Stimulated activated CD4-positive, alpha-beta T cell treated with anti-CD3 and anti-CD28 coated beads, Interleukin-15, amount 100 ng/mL, for 24 hours (primary cell): ENCODE measurements at places on chromosomes 11 and 22.

- no peak for DNase-seq
These were observed 1282.9 kb downstream of the TBC1D22A start for GRCh38 chr22:48045369-48045768.

- no peak for DNase-seq
These were observed 9.3 kb upstream of the PDGFB start for GRCh38 chr22:39254122-39254521.

GRCh38 chr11:111000400-111001080 is 245.0 kb upstream of the POU2AF2 start:
- DNase-seq, result no peak

DNA sequence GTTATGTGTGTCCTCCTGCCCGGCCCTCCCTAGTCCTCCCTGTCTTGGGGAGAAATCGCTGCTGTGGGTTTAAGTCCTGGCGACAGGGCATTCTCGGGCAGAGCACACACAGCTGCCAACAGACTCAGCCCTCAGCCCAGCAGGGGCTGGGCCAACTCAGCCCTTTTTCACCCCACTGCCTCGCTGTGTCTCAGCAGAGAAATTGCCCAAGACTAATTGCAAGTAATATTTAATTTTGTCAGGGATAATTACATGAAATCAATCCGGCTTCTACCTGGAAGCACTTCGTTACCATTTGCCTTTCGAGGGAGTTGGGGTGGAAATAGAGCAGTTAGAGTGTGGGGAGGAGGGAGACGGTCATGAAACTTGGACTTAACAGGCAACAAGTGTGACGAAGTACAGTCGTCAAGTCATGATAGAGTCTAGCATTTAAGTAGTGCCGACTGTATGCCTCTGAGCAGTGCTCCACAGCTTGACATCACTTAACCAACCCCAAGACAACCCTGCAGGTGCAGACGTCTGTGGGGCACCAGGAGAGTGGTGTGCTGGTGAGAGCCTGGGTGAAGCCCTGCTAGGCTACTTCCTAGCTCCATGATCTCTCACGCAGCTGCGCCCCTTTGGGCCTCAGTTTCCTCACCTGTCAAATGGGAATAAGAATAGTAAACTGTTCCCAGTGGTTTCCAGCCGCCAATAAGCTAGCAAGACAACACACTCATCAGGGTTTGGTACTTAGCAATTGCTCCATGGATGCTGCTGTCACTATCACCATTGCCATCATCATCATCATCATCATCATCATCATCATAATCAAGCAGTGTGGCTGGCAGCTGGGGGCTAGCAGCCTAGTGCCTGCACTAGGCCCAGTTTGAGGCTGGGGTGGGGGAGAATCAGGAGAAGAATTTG is 29.2 kb downstream of the MN1 start:
- no peak for DNase-seq

GRCh38 chr11:113446112-113446511 is 29.1 kb downstream of the DRD2 start:
- DNase-seq, result no peak

- DNase-seq, result no peak
These were observed 356 bp downstream of the TYMP start for GRCh38 chr22:50529416-50529896.

DNA sequence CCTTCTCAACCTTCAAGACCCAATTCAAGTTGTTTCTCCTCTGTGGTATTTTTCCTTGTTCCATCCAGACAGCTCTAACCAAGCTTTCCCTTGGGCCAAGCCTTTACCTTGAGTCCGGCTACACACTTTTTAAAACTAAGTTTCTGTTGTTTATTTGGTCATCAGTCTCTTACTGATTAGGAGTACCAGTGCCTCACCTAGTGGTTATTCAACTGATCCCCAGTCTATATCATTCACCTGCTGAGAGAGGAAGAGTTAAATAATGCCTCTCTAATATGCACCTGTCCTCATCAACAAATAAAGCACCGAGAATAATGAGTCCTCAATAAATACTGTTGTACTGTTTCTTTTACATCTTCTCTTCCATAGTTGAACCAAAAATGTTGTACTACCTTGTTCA is 160.8 kb downstream of the MSANTD4 start:
- DNase-seq, result no peak

GRCh38 chr11:17393472-17393871 is 5.0 kb upstream of the KCNJ11 start:
- no peak for DNase-seq

DNA sequence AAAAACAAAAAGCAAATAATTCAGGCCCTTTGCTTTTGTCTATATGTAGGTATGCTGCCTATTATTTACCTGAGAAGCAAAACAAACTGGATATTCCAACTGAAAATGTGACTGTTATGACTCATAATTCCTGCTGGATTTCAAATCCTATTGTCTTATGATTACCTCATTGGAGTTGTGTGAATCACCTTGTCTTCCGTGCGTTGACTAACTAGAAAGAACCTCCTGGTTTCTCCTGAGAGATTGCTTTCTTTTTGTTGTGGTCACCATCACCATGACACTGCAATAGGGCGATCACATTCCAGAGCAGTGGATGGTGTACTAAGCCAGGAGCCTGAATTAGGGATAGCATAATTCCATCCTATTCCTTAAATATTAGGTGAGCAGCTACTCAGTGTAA is 23.0 kb upstream of the EXPH5 start:
- DNase-seq, result no peak

- no peak for DNase-seq
These were observed at the start of gene PTH for GRCh38 chr11:13495929-13496328. TSS of gene PTH (minus strand) at chr11:13495997. CDS start at chr11:13492855, 3,142 bp downstream.

- DNase-seq, result no peak
These were observed 179.7 kb upstream of the MTNR1B start for GRCh38 chr11:92789761-92790160.

DNA sequence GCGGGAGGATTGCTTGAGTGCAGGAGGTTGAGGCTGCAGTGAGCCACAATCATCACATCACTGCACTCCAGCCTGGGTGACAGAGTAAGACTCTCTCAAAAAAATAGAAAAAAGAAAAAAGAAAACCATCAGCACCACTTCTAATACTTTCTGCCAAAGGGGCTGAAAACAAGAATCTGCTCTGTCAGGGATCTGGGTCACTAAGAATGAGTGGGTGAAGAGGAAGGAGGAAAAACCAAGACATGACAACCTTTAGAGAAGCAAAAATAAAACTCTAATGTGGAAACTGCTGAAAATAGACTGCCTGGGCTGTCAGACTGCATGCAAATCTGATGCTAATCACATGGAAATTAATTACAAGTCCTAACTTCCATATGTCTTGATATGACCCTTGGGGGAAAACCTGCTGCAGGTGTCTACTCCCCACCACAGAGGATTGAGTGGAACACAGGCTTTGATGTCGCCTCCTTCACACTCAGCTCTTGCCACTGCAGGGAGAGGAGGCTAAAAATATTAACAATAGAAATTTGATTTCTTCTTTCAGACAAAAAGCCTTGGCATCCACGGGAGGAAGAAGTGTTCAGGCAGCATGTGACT is 62.5 kb upstream of the CRTAM start:
- DNase-seq, result peak; percentile 24

GRCh38 chr11:127481391-127481790 is 480.8 kb upstream of the KIRREL3 start:
- DNase-seq, result no peak

- DNase-seq, result no peak
These were observed 1161.1 kb downstream of the BRD1 start for GRCh38 chr22:48666620-48667019.

DNA sequence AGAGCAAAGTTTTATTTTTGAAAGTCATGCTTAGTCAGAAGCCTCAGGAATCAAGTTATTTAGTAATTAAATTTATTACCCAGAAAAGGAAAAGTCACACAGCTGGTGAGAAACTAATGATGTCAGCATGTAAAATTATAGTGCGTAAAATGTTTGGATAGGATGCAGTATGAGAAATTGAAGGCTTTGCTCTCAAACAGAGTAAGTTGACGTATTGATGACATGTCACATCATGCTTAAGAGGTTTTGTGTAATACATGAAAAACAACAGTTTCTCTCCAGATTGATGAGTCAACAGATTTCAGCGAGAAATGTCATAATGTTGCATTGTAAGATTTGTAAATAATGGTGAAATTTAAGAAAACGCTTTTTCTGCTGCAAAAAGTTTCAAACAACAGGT is 769.8 kb downstream of the METTL15 start:
- no peak for DNase-seq

DNA sequence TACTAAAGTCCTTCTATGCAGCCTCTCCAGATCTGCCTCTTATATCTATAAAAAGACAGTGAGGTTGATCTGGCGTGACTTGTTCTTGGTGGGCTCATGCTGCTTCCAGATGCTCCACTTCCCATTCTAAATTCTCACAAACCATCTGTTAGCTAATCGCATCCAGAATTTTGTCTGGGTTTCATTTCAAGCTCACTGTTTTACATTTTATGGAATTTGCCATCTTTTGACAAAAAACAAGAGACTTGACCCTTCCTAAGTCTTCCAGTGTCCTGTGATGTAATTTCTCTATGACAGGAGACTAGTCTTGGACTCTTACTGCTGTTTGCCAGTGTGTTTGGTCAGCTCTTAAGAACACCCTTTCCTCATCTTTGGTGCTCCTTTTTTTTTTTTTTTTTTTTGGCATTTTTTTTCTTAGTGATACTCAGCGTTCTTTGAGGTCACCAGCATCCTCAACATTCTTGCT is 23.0 kb downstream of the CRKL start:
- no peak for DNase-seq

DNA sequence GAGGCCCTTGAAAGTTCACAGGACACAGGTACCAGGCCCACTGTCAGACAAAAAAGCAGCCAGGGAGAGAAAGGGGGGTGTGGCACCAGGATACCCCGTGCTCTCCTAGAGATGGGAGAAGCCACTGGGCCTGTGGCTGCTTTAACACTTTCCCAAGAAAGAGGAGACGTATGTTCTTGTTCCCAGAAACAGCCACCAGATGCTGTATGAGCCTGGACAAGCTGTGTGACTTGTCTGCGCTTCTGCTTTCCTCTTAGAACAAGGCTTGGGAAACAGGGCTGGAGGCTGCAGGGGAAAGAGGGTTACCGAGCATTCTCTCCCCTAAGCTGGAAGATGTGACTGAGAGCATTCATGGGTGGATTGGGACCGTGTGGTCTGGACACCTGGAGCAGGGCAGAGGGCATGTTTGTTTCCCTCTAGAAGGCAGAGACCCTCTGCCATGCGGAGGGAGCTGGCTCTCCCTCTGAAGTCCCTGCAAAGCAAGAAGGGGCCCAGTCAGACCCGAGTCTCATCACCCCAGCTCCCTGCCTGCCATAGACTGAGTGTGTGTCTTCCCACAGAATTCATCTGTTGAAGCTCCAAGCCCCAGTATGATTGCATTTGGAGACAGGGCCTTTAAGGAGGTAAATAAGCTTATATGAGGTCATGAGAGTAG is 74.1 kb downstream of the TRIM29 start:
- DNase-seq, result no peak

DNA sequence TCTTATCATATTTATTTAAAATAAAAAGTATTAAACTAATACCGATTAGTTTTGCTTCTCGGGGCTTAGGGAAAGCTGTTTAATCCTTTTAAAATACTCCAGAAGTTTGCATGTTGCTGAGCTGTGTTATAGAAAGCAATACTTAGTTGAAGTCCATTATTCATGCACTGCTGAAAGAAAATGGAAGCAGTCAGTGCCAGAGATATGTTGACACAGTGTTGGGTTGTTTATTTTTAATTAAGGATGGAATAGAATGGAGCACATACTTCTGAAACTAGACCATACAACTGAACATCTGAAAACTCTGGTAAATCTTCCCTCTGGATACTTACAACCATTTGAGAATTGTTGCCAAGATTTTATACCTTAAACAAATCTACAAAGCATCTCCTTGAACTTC is 282.7 kb upstream of the CCDC179 start:
- no peak for DNase-seq

DNA sequence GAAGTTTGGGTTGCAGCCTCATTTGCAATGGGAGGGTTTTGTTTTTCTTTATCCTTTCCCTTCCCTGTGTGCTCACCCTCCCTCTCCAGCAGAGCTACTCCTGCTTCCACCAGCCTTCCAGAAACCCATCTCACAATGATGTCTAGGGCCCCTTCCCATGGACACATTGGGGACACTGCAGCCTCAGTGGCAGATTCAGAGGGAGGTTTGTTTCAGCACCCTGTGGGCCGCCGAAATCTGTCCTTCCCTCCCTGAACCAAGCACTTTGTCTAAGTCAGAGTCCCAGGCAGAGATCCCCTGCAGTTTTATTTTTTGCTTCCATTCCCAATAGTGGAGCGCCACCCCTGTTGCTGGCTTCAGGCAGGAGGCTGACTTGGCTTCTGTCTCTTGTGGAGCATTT is 8.6 kb upstream of the SYNGR1 start:
- no peak for DNase-seq

- DNase-seq, result no peak
These were observed 1019.1 kb downstream of the TBC1D22A start for GRCh38 chr22:47781427-47782111.

DNA sequence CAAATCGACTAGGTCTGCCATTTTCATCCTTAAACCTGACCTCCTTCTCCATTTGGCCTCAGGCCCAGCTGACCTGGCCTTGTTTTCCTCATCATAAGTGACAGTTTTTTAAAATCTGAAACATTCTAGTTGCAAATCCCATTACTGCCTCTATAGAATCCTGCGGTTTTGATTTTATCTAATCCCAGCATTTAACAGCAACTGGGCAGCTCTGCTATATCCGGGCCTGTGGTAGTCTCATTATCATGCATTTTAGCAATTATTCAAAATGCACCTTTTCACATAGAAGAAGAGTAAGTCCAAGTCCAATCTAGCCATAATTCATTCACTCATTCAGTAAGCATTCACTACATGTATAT is 28.6 kb upstream of the BIRC3 start:
- DNase-seq, result no peak

GRCh38 chr11:124153821-124154220 is 29.3 kb upstream of the OR10D3 start:
- DNase-seq, result no peak

GRCh38 chr11:19953909-19954308 is 206.4 kb downstream of the DBX1 start:
- no peak for DNase-seq

- no peak for DNase-seq
These were observed 205.5 kb downstream of the DSCAML1 start for GRCh38 chr11:117591316-117592039.
